Endothelial cell of umbilical vein (primary cell): ENCODE measurements at places on chromosomes 6 and 20. TPM values are rescaled to one million over a fixed set of nuclear protein-coding genes. Genes with fewer than 3 reads are reported as not detected.

The CDH4 gene
- 0.51 and 0.81 TPM in 2 replicates for total RNA-seq

The SMOC2 gene
- total RNA-seq, result not detected in 2 replicates

The ATF6B gene
- total RNA-seq, result 102 and 106 TPM in 2 replicates

The SEC23B gene
- total RNA-seq, result 38.0 and 42.5 TPM in 2 replicates

The PNPLA1 gene
- not detected in 2 replicates for total RNA-seq

The ADGRG6 gene
- total RNA-seq, result 99.3 and 113 TPM in 2 replicates

The LY6G6F gene
- not detected in 2 replicates for total RNA-seq

GRCh38 chr20:20363799-20364592 is 3.9 kb upstream of the INSM1 start:
- DNase-seq, result no peak
- H3K36me3 ChIP-seq, result no peaks in the 10 kb centered on the region
- H3K4me3 ChIP-seq, result no peak overlapping the region
- peaks cover 58% of the 10 kb centered on the region for H3K27me3 ChIP-seq

GRCh38 chr6:24881376-24881775 is 54.4 kb downstream of the RIPOR2 start:
- no peak overlapping the region for H3K4me3 ChIP-seq
- no peaks in the 10 kb centered on the region for H3K27me3 ChIP-seq
- H3K27ac ChIP-seq, result no peak overlapping the region
- DNase-seq, result no peak

GRCh38 chr6:151098166-151098565 is 141.6 kb upstream of the AKAP12 start:
- H3K27me3 ChIP-seq, result no peaks in the 10 kb centered on the region
- H3K4me1 ChIP-seq, result no peaks in the 10 kb centered on the region
- no peak overlapping the region for H3K4me3 ChIP-seq

GRCh38 chr6:157005940-157006339 is 228.8 kb downstream of the ARID1B start:
- no peak overlapping the region for H3K4me3 ChIP-seq
- no peaks in the 10 kb centered on the region for H3K36me3 ChIP-seq
- no peak for DNase-seq

- H3K27ac ChIP-seq, result no peak overlapping the region
- peaks cover 3% of the 10 kb centered on the region for H3K4me1 ChIP-seq
- no peak overlapping the region for H3K4me3 ChIP-seq
- H3K27me3 ChIP-seq, result no peaks in the 10 kb centered on the region
Measured at GRCh38 chr6:31510007-31510406, 12.1 kb downstream of the MICB start.

- H3K4me1 ChIP-seq, result peaks cover 41% of the 10 kb centered on the region
- no peaks in the 10 kb centered on the region for H3K36me3 ChIP-seq
- no peak overlapping the region for H3K4me3 ChIP-seq
- peak; percentile 93 for DNase-seq
- H3K27ac ChIP-seq, result peak overlapping the region; percentile 85
- H3K27me3 ChIP-seq, result no peaks in the 10 kb centered on the region
Measured at GRCh38 chr6:92545861-92546260, 873.5 kb downstream of the EPHA7 start.

GRCh38 chr6:94071835-94072234 is 652.5 kb upstream of the EPHA7 start:
- H3K27me3 ChIP-seq, result no peaks in the 10 kb centered on the region
- H3K4me1 ChIP-seq, result no peaks in the 10 kb centered on the region
- H3K36me3 ChIP-seq, result no peaks in the 10 kb centered on the region
- H3K27ac ChIP-seq, result no peak overlapping the region
- no peak overlapping the region for H3K4me3 ChIP-seq

DNA sequence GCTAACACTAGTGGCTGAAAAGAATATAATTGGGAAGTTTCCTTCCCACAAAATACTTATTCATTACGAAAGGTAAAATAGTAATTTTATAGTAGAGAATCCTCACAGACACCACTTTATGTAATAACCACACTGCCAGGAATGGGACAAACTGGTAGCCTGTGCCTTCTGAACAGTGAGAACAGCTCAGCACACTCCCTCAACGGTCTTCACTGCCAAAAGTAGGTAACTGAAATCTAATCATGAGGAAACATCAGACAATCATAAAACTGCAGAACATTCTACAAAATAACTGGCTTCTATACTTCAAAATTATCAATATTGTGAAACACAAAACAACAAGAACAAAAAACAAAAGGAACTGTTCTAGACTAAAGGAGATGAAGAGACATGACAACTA is 44.1 kb downstream of the NUP153 start:
- DNase-seq, result no peak
- peaks cover 24% of the 10 kb centered on the region for H3K36me3 ChIP-seq
- no peak overlapping the region for H3K4me3 ChIP-seq
- no peak overlapping the region for H3K27ac ChIP-seq
- no peaks in the 10 kb centered on the region for H3K4me1 ChIP-seq

DNA sequence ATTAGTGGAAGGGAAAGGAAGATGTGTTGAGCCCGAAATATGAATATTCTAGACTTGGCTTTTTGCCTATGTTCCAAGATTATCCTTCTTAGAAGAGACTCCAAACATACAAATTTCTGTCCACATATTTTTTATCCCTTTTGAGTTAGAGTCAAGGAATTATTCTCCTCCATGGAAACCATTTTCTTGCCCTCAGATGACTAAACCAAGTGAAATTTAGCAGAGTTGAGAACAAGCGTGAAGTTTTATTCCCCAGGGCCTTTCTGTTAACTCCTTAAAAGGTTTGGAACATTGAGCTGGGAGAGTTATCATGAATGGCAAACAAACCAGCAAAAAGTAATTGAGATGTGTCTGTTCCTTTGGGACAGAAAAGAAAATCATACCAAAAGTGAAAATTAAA is 286.1 kb upstream of the PLCB4 start:
- no peaks in the 10 kb centered on the region for H3K4me1 ChIP-seq
- H3K27ac ChIP-seq, result no peak overlapping the region
- peaks cover 1% of the 10 kb centered on the region for H3K36me3 ChIP-seq
- no peaks in the 10 kb centered on the region for H3K27me3 ChIP-seq
- H3K4me3 ChIP-seq, result no peak overlapping the region

DNA sequence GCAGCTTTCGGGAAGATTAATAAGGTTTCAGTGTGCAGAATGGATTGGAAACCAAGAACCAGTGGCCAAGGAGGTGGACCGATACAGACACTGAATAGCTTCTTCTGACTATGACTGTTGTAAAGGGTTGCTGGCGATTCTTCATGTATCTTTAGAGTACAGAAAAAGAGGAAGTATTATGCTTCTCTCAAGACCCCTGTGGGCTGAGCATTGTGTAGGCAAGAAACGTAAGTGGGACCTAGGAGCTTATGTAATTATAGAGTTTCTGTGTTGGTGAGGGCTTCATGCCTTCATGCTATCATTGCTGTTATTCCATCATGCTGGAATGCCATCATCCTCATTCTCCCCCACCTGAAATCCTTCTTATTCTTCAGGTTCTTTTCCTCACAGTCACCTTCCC is 105.4 kb upstream of the AKIRIN2 start:
- no peak overlapping the region for H3K4me3 ChIP-seq
- H3K4me1 ChIP-seq, result no peaks in the 10 kb centered on the region
- H3K36me3 ChIP-seq, result no peaks in the 10 kb centered on the region
- DNase-seq, result no peak

- no peaks in the 10 kb centered on the region for H3K36me3 ChIP-seq
- no peaks in the 10 kb centered on the region for H3K27me3 ChIP-seq
- no peaks in the 10 kb centered on the region for H3K4me1 ChIP-seq
- DNase-seq, result no peak
- no peak overlapping the region for H3K4me3 ChIP-seq
Measured at GRCh38 chr20:56974499-56975250, 291.8 kb downstream of the BMP7 start.

DNA sequence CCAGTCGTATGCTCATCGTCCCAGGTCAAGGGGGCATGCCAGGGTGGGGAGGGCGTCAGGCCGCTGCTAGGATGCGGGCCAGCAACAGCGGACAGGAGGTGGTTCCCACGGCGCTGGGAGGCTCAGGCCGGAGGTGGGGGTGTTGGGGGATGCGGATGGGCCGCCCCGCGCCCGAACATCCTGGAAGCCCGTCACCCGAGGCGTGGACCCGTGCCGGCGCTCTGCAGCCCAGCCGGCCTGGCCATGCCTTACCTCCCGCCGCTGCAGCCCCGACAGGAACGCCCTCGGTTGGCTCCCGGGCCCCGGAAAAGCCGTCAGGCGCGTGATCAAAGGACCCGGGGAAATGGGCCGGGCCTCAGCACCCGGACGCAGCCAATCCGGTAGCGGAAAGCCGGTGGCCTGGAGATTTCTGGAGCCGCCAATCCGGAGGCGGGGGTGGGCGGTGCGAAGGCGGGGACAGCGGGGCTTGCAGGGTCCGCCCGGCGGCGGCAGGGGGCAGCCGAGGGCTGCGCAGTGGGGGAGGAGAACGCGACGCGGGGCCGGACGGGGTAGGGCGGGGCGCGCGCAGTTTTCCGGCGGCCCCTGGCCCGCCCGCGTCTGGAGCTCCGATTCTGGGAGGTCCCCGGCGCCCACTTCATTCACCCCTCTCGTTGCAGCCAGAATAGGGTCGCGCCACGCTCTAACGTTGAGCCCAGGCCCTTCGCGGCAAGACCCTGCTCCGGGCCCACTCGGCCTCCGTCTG is at the start of gene SMIM29:
Gene SMIM29 (minus strand): TSS at position 280 of the 742 bp plus-strand sequence. CDS start 1,215 bp downstream, outside the sequence.
- peaks cover 34% of the 10 kb centered on the region for H3K4me1 ChIP-seq
- peak within 1 kb of the TSS; percentile 81 for H3K27ac ChIP-seq
- peak; percentile 90 for DNase-seq
- H3K27me3 ChIP-seq, result no peaks in the 10 kb centered on the region
- H3K4me3 ChIP-seq, result peak within 1 kb of the TSS; percentile 88
